Testis (tissue), 5 donors: ENCODE measurements at places on chromosomes 7 and 10.

DNA sequence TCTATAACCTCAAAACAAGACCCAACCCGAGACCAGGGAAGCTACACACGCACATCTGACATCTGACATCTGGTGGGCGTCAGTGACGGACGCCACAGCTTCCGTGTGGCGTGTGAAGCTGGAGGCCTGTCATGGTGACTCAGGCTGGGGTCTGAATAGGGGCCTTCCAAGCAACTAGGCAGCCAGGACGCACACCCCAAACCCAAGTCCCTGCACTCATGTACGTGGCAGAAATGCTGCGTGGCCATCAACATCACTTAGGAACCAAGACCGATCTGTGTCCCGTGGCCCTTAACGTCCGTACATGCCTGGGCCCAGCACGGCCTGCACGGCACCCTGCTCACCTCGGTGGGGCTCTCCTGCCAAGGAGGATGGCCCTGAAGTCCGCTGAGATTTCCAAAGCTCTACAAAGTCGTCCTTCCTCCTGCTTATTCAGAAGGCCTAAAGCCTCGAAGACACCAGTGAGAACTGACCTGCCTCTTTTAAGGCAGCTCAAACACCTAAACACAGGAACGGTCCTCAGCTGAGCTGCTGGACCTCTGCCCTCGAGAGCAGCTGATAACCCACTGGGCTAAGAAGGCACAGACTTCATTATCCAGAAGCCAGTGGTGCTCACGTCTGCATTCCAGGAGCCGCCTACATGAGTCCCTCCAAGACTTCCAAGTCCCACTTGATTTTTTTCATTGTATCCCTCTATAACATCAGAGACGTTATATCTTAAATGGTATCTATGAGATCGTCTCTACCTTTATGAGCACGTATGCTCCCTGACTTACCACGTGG is 82.5 kb downstream of the DIP2C start:
- no peaks in the 10 kb centered on the region for H3K36me3 ChIP-seq
- no peak overlapping the region for H3K27ac ChIP-seq
- peaks cover 12% of the 10 kb centered on the region for H3K4me1 ChIP-seq
- no peaks in the 10 kb centered on the region for H3K27me3 ChIP-seq
- DNase-seq = no peak
- no peak overlapping the region for H3K4me3 ChIP-seq

- no peak for DNase-seq
- H3K27me3 ChIP-seq = no peaks in the 10 kb centered on the region
- H3K36me3 ChIP-seq = no peaks in the 10 kb centered on the region
Measured at GRCh38 chr7:73900286-73900685, 39.3 kb downstream of the TMEM270 start.

DNA sequence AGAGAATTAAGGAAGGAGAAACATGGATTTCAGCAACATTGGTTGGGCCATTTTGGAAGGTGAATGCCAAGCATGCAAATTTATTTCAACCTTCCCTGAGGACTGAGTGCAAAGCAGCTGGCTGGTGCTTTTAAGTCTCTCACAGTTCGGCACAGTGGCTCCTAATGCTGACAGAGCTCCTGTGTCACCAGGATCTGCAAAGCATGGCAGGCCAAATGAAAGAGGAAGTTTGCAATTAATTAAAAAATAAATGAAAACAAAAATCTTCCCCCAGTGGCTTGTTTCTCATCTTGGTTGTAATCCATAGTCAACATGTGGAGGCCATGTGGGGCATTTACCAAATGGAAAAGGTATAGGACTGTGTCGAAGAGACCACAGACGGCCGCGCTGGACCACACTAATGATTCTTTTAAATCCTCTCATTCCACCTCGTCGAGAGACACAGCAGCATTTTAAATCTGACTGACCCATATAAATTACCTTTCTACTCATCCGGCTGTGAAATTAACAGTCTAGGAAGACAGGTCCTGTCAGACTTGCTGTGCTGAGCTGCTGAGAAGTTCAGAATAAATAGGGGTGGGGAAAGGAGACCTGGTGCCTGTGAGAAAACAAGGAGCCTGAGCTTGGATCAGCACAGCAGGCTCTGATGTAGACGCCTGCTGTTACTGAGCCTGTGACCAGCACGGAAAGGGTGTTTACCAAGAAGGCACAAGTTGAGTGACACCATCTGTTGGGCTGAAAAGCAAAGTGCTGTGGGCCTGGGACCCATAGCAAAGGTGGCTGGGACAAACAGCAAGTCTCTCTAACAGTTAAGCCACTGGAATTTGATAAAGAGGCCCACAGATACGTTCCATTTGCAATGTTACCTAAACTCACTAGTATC is 136.0 kb upstream of the COL1A2 start:
- H3K4me3 ChIP-seq = no peak overlapping the region
- H3K36me3 ChIP-seq = no peaks in the 10 kb centered on the region
- no peak for DNase-seq

GRCh38 chr7:1403638-1404459 is 55.4 kb downstream of the MICALL2 start:
- H3K27ac ChIP-seq = no peak overlapping the region
- H3K36me3 ChIP-seq = no peaks in the 10 kb centered on the region
- DNase-seq = no peak

DNA sequence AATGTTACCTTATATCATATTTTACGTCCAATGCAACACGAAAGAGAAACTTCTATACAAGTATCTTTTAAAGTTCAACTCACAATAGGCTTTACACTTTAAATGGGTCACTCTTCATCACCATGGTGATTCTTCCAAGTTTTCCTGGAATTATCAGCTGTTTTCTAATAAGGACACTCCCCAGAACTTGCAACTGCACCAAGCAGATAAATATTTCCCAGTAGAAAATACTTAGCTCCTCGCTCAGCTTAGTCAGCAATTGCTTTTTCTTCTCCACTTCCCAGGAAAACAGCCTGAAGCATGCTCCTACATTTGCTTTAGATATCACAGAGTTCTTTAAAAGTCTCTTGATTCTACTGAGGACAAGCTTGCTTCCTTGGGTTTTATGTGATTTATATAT is 25.7 kb upstream of the ADD3 start:
- H3K36me3 ChIP-seq = no peaks in the 10 kb centered on the region
- H3K27me3 ChIP-seq = no peaks in the 10 kb centered on the region
- peaks cover 48% of the 10 kb centered on the region for H3K4me1 ChIP-seq
- H3K4me3 ChIP-seq = no peak overlapping the region
- peak overlapping the region; percentile 78 for H3K27ac ChIP-seq

GRCh38 chr7:157714166-157715070 is 377.6 kb downstream of the DNAJB6 start:
- H3K36me3 ChIP-seq = no peaks in the 10 kb centered on the region
- H3K4me1 ChIP-seq = no peaks in the 10 kb centered on the region
- no peak for DNase-seq
- no peaks in the 10 kb centered on the region for H3K27me3 ChIP-seq
- H3K4me3 ChIP-seq = no peak overlapping the region

DNA sequence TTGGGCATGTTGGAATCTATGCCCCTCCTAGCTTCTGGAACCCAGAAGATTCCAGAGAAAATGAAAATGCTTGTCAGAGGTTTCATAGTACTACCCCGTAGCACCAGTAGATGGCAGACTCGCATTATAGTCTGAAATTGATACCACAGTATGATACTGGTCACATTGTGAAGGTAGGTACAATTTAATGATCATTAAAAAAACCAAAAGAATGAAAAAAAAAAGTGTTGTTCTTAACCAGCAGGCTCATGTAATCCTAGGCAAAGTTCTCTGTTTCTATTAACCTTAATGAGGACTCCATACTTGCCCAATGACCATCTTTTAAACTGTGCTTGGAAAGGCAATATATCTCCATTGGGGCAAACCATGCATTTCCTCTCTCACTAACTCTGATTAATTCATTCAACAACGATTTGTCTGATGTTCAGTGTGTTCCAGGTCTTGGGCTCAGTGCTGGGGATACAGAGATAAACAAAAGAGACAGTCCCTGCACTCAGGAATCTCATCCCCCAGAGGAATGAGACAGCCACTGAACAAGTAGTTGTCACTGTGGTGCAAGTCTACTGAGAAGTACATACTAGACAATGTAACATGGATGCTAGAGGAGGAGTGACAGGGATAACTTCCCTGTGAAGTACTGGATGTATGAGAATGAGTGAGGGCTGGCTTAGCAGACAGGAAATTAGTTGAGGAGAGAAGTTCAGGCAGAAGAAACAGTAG is 223.5 kb upstream of the PHYHIPL start:
- H3K27ac ChIP-seq = peak overlapping the region; percentile 60
- DNase-seq = peak; percentile 83
- no peak overlapping the region for H3K4me3 ChIP-seq
- H3K27me3 ChIP-seq = no peaks in the 10 kb centered on the region
- H3K36me3 ChIP-seq = no peaks in the 10 kb centered on the region
- H3K4me1 ChIP-seq = no peaks in the 10 kb centered on the region

- no peak overlapping the region for H3K4me3 ChIP-seq
- no peak overlapping the region for H3K27ac ChIP-seq
- DNase-seq = no peak
Measured at GRCh38 chr10:80168162-80168511, 35.6 kb downstream of the PLAC9 start.

DNA sequence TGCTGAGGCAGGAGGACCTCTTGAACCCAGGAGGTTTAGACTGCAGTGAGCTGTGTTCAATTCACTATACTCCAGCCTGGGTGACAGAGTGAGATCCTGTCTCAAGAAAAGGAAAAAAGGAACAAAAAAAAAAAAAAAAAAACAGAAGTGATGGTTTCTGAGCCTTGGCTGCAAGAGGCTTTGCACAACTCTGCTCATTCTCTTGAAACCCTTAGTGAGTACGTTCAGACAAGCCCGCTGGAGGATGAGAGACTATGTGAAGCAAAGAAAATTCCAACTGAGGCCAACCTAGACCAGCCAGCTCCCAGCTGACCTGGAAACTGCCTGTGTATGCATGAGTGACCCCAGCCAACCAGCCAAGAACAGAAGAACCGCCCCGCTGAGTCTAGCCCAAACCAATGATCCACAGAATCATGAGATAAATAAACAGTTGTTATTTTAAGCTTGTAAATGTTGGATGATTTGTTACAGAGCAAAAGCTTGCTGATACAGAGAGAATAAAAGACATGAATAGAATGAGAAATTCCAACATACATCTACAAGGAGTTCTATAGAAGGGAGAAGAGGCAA is 50.6 kb upstream of the FZD9 start:
- DNase-seq = no peak
- no peaks in the 10 kb centered on the region for H3K4me1 ChIP-seq
- H3K36me3 ChIP-seq = no peaks in the 10 kb centered on the region
- no peak overlapping the region for H3K4me3 ChIP-seq
- no peak overlapping the region for H3K27ac ChIP-seq

DNA sequence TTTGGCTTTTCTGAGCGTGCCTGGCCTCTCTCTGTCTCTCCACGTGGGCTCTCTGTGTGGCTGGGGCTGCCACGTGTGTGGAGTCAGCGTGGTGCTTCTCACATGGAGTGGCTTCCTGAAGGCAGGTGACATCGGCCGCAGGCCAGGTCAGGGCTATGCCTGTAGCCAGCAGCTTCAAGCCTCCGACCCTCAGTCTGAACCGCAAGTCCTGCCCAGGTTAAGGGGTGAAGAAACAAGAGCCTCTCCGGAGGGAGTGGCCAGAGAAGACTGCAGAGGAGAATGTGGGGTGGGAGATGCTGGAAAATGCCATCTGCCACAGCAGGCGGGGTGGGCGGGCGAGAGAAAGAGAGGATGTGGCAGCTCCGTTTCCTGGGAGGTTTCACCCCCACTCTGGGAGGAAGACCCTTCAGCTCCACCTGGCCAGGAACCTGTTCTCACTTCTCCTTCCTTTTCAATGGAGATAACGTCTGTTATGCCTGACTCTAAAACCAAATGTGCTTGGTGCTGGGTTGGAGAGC is 14.3 kb upstream of the VIPR2 start:
- no peak overlapping the region for H3K27ac ChIP-seq
- H3K36me3 ChIP-seq = no peaks in the 10 kb centered on the region
- no peak overlapping the region for H3K4me3 ChIP-seq
- no peaks in the 10 kb centered on the region for H3K27me3 ChIP-seq

DNA sequence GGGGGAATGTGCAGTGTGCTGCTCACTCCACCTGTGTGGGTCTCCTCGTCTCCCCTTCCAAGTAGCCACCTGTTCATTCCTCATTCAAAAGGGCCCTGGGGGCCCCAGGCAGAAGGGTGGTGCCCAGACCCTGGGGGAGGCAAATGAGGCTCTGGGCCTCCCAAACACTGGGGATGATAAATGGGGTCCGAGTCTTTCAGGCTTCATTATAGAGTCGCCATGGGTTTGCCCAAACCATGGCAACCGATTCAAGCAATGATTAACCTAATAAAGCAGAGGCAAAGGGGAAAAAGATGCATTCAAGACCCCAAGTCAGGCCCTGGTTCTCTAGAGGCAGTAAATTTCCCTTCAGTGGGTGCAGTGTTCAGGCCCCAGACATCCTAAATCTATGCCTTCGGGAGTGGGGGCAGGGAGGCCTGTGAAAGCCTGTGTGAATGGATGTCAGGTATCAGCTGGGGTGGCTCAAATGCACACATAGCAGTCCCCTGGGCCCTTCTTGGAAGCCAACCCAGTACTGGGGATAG is 10.4 kb downstream of the NEUROG3 start:
- no peak overlapping the region for H3K4me3 ChIP-seq
- H3K27me3 ChIP-seq = no peaks in the 10 kb centered on the region
- H3K27ac ChIP-seq = no peak overlapping the region
- H3K36me3 ChIP-seq = no peaks in the 10 kb centered on the region
- DNase-seq = no peak
- no peaks in the 10 kb centered on the region for H3K4me1 ChIP-seq

- no peaks in the 10 kb centered on the region for H3K4me1 ChIP-seq
- no peak overlapping the region for H3K4me3 ChIP-seq
- DNase-seq = no peak
Measured at GRCh38 chr7:31100445-31100844, 48.3 kb downstream of the ADCYAP1R1 start.

DNA sequence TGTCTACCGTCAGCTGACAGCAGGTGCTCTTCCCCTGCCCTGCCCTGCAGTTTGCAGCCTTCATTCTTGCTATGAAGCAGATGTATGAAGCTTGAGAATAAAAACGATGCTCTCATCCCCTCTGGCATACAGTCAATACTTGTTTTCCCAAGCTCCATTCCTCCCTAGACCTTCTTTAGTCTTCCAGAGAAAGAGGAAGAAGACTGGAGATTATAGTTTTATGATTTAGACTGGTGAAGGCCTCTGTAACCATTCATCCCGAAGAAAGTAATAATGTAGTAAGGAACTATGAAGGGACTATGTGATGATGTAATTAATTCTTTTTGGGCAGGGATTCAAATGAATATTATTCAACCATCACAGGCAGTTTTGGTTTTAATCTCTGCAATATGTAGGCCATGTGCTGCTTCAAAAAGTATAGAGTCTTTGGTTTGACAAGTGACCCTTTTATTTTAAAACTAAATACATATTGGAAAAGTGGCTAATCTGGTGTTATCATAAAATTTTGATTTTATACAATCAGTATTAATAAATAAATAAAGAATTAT is 242.4 kb upstream of the KIAA1217 start:
- H3K36me3 ChIP-seq = no peaks in the 10 kb centered on the region
- no peaks in the 10 kb centered on the region for H3K27me3 ChIP-seq
- no peak for DNase-seq
- no peaks in the 10 kb centered on the region for H3K4me1 ChIP-seq
- H3K27ac ChIP-seq = no peak overlapping the region

- no peaks in the 10 kb centered on the region for H3K4me1 ChIP-seq
- H3K27ac ChIP-seq = no peak overlapping the region
- no peak overlapping the region for H3K4me3 ChIP-seq
- no peaks in the 10 kb centered on the region for H3K27me3 ChIP-seq
- no peaks in the 10 kb centered on the region for H3K36me3 ChIP-seq
Measured at GRCh38 chr7:90326500-90326899, 5.4 kb upstream of the FAM237B start.

GRCh38 chr10:50577681-50578350 is 45.9 kb downstream of the SGMS1 start:
- no peak overlapping the region for H3K4me3 ChIP-seq
- peaks cover 31% of the 10 kb centered on the region for H3K4me1 ChIP-seq
- H3K27ac ChIP-seq = no peak overlapping the region
- H3K27me3 ChIP-seq = no peaks in the 10 kb centered on the region
- peak; percentile 79 for DNase-seq
